ENCODE measurements at places on chromosomes 3 and 15.

- peak; percentile 13 for DNase-seq
Observed at GRCh38 chr3:97822359-97822775, 556 bp downstream of the CRYBG3 start.

- DNase-seq = no peak
Observed at GRCh38 chr3:150362515-150363302, 45.4 kb upstream of the TSC22D2 start.

- no peak for DNase-seq
Observed at GRCh38 chr15:56586206-56586605, 121.3 kb upstream of the MNS1 start.

- DNase-seq = no peak
Observed at GRCh38 chr15:74387141-74387541, 19.7 kb upstream of the CYP11A1 start.

GRCh38 chr3:134568790-134569189, 82.0 kb downstream of the KY start:
- no peak for DNase-seq

- no peak for DNase-seq
Observed at GRCh38 chr15:66035901-66036300, 166.6 kb downstream of the RAB11A start.

DNA sequence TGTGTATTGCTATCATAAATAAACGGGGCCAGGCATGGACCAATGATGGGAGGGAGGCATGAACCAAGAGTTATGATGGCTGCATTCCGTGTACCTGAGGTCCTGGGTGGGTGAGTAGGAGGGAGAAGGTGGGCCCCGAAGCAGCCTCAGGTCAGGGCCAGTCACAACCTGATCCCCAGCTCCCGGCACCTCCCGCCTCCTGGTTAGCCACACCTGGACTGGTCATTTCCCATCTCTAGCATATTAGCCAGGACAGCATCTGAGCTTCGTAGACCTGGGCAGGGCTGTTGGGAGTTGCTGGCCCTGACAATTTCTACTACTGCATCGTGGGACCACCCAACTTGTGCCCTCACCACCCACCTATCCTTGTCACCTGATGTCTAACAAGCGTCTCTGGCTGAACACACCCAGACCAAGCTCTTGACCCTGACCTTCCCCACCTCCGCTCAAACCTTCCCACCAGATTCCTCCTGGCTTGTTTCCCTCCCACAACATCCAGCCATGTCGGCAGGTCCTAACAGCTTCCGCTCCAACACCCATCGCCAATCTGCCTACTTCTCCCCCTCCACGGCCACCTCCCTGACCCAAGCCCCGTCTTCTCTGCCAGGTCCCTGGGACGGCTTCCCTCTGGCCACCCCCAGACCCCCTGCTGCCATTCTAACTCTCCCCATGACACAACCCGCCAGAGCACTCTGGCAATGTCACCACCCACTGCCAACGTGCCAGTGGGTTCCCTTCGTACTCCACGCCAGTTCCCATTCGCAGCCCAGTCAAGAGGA, 133.8 kb upstream of the IQSEC1 start:
- no peak for DNase-seq
